ENCODE measurements at places on chromosomes 2 and 18.

GRCh38 chr2:162106146-162106551, 32.1 kb upstream of the DPP4 start:
- DNase-seq: no peak

DNA sequence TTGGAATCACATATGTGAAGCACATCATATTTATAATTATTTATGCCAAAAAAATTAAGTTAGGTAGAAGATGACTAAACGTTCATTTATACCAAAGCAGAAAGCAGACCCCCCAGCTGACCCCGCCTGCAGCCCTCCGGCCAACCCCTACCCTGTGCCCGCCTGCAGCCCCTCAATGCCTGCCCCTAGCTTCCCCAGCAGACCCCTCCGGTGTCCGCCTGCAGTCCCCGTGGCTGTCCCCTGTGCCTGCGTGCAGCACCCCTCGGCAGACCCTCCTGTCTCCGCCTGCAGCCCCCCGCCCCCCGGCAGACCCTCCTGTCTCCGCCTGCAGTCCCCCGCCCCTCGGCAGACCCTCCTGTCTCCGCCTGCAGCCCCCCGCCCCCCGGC, 136.2 kb downstream of the NFATC1 start:
- no peak for DNase-seq

- DNase-seq: no peak
Measured at GRCh38 chr2:52964916-52965530, 802.6 kb upstream of the CHAC2 start.

DNA sequence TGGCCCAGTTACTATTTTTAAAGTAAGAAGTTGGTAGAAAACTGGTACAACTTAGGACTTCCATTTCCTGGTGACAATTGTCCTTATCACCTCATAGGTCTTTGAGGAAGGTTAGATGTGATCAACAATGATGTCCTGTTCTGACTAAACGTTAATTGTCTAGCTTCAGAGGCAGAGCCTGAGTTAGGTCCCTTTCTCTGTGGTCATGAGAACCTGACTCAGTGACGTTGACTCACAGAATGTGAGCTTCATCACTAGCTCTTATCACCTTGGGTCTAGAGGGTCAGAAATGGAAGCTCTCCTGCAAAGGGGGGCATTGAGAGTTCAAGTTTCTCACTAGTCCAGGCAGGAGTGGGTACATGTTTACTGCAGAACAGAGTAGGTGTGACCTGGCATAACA, 60.6 kb upstream of the ATP8B1 start:
- no peak for DNase-seq

All from D341Med (cell line).